Esophagus mucosa (tissue), 1 donor: ENCODE measurements at places on chromosomes 6 and 20. TPM values are rescaled to one million over a fixed set of nuclear protein-coding genes. Genes with fewer than 3 reads are reported as not detected.

Gene ZSCAN12
- 2.5 TPM for total RNA-seq

Gene TBX18
- total RNA-seq, result 1.6 TPM

Gene C2
- total RNA-seq, result 2.9 TPM

GRCh38 chr20:1965520-1966351 is 28.1 kb downstream of the PDYN start:
- peak; percentile 65 for ATAC-seq

GRCh38 chr20:24096864-24097450 is 108.4 kb upstream of the GGTLC1 start:
- no peak for ATAC-seq

Gene TMEM244
- not detected for total RNA-seq

Gene OLIG3
- total RNA-seq, result not detected

Gene TRIM15
- total RNA-seq, result not detected

Gene RSPO3
- total RNA-seq, result 1.4 TPM

DNA sequence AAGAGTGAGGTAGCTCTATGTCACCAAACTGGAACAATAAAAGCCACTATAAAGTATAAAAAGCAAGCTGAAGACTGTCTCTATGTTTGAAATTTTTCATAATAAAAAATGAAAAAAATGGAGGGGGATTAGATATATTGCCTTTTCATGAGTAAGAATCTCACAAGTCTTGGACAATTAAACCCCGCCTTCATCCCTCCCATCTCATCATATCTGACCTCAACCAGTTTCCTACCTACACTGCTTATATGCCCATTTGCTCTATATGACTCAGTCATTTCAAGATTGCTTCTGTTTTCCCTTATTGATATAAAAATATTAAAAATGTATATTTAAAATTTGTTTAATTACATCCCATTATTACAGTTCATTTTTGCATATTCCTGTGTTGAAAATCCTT is 2.9 kb upstream of the TRIM39 start:
- ATAC-seq, result no peak

Gene RAD21L1
- not detected for total RNA-seq

- ATAC-seq, result peak; percentile 62
These were observed 639 bp upstream of the CD24 start for GRCh38 chr6:106974999-106975737.

Gene SLC22A2
- total RNA-seq, result not detected

Gene TINAG
- not detected for total RNA-seq

- no peak for ATAC-seq
These were observed 105.0 kb downstream of the SCML4 start for GRCh38 chr6:107719160-107719559.

DNA sequence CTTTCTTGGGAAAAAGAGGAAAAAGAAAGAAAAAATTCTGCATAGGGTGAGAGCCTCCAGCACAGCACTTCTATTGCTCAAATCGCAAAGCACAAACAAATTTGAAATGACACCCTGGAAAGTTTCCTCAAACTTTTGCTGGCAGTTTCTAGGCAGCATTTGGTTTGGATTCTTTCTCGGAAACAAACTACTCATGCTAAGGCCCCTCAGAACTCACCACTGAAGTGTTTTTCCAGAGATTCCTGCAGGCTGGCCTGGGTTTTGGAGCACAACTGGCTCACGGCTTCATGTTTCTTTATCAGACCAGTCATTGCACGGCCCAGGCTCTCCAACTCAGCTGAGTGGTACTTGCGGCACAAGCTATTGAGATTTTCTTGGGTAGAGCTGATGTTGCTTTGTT is 237.8 kb downstream of the SYNE1 start:
- ATAC-seq, result no peak

Gene FABP7
- not detected for total RNA-seq

GRCh38 chr20:37313546-37314091 is 24.2 kb downstream of the MANBAL start:
- no peak for ATAC-seq

Gene PARD6B
- 6.5 TPM for total RNA-seq

- no peak for ATAC-seq
These were observed 506.8 kb upstream of the CITED2 start for GRCh38 chr6:139881236-139881635.

DNA sequence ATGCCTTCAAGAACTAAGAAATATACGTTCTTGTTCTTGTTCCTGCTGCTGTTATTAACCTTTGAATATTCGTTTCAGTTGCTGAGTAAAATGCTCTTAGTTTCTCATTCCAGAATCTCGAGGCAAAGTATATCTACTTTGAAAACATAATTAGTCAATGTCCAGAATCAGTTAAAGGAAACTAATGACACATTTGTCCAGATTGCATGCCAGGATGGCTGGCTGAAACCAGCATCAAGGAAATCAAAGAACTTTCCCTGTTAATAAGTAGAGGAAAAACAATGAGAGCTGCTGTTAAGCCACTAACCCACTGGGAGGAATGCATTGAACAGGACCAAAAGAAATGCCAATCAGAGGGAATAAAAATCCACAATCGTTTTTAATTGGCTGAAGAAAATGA is 196.9 kb downstream of the ALDH8A1 start:
- no peak for ATAC-seq

Gene TAGAP
- 0.92 TPM for total RNA-seq

Gene PTK7
- total RNA-seq, result 37.3 TPM

Gene BPIFB4
- total RNA-seq, result not detected

GRCh38 chr20:36051318-36052116 is 83.1 kb downstream of the CNBD2 start:
- peak; percentile 26 for ATAC-seq

DNA sequence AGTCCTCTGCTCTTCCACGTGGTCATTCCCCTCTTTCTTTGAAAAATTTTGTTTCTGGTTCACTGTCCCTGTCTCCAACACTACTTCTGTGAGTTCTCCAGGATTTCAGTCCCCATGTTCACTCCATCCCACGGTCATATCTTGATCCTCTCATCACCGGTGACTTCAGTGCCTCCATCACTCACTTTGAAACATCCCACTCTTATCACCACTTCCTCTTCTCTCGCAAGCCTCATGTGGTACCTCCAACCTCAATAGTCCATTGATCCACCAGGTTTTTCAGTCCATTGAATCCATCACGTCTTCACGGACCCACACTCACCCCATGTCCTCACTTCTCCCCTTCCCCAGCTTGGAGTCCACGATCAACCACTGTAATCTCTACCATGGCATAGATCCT is 64.8 kb downstream of the CARMIL1 start:
- no peak for ATAC-seq

DNA sequence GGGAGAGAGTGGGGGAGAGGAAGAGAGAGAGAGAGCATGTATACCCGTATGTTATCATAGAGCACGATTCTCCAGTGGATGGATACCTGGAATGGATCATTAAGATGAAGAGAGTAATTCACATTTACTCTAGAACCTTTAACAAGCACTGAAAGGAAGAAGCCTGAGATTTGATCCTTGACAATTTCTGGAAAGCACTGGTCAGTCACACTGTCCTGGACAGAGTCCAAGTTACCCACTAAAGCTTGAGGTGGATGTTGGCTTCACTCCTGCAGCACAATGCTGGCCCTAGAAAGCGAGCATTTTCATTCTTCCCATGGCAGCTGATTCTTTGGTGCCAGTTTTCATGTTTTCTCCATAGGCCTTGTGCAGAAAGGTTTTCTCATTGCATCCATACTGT is 25.6 kb downstream of the NFYA start:
- no peak for ATAC-seq

DNA sequence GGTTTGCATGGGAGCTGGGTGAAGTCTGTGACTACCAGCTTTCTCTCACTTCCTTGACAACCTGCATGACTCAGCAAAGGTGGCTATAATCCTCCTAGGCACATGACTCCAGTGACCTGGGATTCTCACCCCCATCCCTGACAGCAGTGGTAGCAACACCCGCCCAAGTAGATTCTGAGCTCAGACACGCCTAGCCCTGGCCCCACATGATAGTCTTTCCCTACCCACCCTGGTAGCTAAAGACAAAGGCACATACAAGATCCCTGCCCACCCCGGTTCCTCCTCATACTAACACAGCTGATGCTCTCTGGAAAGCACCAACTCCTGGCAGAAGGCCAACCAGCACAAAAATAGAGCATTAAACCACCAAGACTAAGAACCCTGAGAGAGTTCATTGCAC is 25.9 kb upstream of the CRISP1 start:
- ATAC-seq, result peak; percentile 65

DNA sequence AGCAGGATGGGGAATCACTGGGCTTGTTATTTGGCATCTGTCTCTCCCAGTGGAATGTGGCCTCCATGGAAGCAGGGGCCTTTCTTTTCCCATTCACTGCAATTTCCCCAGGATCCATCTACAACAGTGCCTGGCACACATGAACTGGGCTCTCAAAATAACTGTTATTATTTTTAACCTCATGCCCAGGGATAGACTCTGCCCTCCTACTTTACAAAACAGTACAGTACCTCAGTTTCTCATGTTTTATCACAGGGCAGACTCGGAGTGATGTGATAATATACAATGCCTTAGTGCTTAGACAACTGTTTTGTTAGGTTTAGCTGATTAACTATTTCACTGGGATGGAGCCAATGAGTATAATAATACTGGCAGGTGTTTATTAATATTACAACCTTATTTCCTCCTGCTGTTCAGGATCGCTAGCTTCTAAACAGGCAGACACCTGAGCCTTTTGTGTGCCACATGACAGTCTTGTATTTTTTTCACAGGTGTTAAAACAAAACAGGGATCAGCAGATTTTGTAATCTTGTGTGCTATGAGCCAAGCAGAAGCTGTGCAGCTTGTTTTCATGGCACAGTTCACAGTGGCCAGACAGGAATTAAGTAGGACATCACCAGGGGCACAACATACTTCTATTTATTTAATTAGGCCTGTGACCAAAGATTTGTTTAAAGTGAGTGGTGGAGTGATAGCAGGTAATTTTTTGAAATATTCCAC is 157.7 kb upstream of the EYA4 start:
- no peak for ATAC-seq

Gene SLC44A4
- total RNA-seq, result 2.9 TPM

Gene CLVS2
- total RNA-seq, result not detected

Gene SPACA1
- not detected for total RNA-seq

DNA sequence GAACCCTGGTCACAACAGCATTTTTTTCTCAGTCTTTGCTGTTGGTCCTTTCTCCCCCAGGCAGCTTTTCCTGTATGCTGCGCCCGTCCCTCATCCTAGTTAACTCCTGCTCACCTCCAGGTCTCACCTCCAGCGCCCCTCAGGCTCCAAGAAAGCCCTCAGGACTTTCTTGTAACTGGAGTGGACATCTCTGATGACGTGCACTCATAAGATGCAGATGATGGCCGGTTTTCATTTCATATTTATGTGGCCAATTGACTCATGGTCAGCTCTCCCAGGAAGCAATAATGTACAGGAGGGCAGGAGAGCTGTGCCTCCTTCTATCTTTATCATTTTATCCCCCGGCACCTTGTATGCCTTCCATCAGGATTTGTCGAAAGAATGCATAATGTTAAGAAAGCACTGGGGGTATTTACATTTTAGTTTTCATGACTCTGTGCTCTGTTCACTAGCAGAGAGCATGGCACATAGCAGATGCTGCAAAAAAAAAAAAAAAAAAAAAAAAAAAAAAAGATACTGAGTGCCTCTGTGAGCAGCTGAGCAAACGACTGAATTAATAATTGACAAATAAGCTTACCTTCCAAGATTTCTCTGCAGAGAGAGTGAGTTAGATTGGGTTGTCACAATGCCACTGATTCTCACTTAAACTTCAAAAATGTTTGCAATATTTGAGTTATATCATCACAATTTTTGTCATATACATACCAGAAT is 170.2 kb downstream of the DOK5 start:
- ATAC-seq, result no peak

- ATAC-seq, result no peak
These were observed 228.1 kb upstream of the RAB32 start for GRCh38 chr6:146315381-146316174.

DNA sequence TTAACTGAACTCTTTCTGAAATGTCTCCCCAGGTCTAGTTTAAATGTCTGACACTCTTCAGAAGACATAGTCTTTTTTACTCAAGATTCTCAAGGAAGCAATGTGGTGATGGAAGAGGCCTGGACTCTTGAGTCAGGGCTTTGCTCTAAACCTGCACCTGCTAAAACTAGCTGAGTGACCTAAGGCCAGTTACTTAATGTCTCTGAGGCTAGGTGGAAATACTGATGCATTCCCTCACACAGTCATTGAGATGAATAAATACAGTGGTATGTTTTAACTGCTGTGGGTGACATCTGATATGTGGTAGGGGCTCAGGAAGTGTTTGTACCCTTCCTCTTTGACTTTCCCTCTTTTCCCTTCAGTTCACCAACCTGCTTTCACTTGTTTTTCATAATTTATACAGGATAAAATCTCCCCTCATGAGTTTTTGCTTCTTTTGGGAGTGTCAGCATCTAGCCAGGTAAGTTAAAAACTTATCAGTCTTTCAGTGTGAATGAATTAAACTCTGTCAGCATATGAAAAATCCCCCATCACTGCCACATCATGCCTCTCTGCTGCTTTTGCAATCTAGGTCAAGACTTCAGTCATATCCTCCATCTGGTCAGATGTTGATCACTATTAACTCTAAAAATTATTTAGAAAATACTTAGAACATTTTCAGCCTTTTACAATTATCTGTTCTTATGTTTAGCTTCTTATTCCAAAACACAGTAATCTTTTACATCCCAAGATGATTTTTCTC is 178.7 kb upstream of the TNFAIP3 start:
- ATAC-seq, result peak; percentile 71

DNA sequence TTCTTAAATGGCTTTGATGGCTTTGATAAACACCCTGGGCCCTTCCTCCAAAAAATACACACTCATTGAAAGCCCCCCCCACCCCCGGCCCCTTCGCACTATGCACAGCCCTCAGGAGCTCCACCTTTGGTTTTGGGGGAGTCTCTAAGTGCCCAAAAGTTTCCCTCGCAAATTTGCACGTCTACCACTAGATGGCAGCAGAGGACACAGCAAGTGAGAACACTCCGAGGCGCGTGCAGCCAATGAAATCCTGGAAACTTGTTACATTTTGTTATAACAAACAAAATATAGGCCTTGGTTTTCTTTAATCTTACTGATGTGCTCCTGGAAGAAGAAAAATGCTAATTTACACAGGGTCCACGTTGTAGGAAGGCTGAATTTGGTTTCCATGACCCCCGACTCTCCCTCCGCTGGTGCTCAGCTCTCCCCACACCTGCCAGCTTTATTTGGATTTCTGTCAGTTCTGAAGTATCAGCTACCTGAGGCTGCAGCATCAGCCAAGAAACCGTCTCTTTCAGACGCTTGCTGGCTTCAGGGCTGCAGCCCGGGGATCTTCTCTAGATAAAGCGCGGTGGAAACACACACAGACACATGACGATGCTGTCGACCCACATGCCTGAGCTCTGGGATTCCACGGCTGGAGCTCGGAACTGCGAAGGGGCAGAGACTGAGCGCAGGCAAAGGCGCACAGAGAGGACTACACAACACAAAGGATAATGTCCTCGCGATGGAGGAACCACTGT is 148.3 kb upstream of the RPS6KA2 start:
- ATAC-seq, result peak; percentile 77

- ATAC-seq, result no peak
These were observed 35.6 kb downstream of the MOCS1 start for GRCh38 chr6:39898625-39899024.

Gene ADGRF1
- 32.8 TPM for total RNA-seq

- ATAC-seq, result no peak
These were observed 56.8 kb downstream of the CCDC170 start for GRCh38 chr6:151550618-151551017.
